ENCODE measurements at places on chromosomes 7 and 10.

DNA sequence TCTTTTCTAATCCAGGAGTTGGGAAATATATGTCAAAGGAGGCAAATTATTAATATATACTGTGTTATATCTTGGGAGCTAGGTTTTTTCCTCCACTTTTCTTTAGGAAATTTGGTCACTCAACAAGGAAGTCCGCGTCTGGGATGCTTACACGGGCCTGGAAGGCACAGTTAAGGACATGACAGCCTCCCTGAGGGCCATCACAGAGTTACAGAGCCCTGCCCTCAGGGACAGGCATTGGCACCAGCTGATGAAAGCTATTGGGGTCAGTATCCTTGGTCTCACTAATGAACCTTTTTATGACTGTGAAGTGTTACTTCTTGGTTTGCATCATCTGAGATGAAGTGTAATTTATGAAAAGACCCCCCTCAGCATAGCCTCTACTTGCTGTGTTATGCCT is 74.7 kb downstream of the DNAH11 start:
- no peak for DNase-seq

DNA sequence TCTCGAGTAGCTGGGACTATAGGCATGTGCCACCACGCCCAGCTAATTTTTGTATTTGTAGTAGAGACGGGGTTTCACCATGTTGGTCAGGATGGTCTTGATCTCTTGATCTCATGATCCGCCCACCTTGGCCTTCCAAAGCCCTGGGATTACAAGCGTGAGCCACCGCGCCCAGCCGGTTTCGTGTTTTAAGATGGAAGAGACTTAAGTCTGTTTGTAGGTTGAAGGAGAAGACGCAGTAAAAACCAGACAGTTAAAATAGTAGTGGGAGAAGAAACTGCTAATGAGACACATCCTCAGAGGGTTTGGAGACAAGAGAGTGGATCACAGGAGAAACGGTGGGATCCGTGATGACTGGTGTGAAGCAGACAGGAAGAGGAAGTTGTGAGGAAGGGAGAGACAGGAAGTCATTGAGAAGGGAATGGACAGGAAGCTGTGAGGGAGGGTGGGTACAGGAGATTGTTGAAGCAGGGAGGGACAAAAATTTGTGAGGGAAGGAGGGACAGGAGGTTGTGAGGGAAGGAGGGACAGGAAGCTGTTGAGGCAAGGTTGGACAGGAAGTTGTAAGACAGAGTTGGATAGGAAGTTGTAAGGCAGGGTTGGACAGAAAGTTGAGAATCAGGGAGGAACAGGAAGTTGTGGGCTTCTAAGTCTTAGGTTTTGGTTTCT is 115.5 kb downstream of the WDFY4 start:
- DNase-seq: no peak

GRCh38 chr10:21083861-21084260 is 186.8 kb upstream of the NEBL start:
- no peak for DNase-seq

DNA sequence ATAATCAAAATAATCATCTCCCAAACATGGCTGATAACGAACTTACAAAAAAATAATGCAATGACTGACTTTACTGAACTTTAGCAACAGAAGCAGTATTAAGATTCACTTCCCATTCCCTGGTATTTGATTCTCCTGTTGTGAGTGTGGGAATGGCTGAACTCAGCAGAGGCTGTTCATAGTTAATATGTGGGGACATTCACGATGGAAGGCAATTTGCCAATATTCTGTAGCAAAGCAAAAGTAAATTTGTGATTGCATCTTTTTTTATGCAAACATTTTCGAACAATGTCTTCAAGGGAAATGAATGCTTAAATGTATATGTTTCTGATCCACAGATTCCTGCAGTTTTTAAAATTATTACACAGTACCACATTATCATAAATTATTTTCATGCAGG is 431.7 kb upstream of the KLF6 start:
- DNase-seq: no peak

DNA sequence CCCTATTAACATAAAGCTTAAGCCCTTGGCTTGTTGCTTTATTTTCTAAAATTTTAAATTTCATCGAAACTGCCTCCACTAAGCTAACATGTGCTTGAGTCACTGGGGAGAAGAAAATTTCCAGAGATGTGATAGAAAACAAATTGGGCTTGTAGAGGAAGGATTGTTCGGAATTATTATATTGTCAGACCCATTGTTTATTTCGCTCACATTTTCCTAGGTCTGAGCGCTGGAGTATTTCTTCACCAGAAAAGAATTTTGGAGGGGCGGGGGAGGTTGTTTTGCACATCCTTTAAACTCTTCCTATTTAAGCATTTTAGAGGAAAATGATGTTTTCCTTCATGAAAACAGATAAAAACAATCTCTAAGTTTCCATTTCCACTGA is 29.1 kb downstream of the CELF2 start:
- DNase-seq: no peak

DNA sequence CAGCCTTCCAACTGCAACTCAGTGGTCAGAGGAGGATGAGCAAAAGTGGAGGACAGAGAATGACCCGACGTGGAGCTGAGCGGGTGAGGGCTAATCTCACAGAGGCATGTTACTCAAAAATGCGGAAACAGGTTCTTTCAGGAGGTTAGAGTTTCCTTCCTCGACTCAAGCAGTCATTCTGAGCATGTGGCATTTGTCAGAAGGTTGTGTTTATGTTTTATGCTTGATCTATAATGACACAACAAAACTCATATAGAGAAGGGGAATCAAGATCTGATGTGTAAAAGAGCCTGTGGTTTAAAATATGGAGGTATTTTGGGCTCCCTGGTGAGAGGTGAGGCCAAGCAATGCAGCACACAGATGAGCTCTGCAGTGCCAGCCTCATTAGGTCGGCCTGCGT is 311.4 kb downstream of the ADARB2 start:
- no peak for DNase-seq

DNA sequence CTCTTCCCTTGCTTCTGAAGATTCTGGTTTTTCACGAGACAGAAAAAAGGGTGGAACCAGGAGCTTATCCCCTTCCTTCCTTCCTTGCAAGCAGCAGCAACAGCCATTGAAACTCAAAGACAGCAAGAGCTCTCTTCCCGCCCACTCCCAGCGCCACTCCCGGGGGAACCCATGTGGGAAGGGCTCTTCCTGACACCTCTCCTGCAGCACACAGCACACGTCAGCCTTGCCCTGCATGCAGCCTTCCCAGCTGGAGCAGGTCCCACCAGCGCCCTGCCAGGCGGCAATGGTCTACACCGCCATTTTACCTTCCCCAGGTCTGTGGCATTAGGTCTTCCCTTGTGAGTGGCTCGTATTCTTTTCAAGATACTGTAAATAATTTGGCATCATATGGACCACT is 161.8 kb downstream of the MGMT start:
- no peak for DNase-seq

GRCh38 chr7:137687556-137688265 is 159.1 kb downstream of the DGKI start:
- DNase-seq: no peak

DNA sequence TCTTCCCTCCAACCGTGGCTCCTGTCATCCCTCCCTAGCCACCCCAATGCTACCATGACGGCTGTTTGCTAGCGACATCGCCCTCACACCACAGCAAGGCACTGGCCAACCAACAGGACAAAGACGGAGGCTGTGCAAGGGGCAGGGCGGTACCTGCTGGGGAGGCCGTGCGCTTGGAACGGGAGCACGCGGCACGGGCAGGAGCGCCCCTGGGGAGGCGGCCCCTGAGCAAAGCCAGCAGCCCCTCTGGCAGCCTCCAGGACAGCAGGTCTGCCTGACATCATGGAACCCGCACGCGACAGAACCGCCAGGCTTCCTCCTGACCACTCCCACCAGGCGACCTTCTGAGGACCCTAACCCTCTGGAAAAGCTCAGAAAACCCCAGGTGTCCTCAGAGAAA is 12.7 kb downstream of the MAD1L1 start:
- no peak for DNase-seq

GRCh38 chr7:41809940-41810576 is 107.2 kb upstream of the INHBA start:
- no peak for DNase-seq

DNA sequence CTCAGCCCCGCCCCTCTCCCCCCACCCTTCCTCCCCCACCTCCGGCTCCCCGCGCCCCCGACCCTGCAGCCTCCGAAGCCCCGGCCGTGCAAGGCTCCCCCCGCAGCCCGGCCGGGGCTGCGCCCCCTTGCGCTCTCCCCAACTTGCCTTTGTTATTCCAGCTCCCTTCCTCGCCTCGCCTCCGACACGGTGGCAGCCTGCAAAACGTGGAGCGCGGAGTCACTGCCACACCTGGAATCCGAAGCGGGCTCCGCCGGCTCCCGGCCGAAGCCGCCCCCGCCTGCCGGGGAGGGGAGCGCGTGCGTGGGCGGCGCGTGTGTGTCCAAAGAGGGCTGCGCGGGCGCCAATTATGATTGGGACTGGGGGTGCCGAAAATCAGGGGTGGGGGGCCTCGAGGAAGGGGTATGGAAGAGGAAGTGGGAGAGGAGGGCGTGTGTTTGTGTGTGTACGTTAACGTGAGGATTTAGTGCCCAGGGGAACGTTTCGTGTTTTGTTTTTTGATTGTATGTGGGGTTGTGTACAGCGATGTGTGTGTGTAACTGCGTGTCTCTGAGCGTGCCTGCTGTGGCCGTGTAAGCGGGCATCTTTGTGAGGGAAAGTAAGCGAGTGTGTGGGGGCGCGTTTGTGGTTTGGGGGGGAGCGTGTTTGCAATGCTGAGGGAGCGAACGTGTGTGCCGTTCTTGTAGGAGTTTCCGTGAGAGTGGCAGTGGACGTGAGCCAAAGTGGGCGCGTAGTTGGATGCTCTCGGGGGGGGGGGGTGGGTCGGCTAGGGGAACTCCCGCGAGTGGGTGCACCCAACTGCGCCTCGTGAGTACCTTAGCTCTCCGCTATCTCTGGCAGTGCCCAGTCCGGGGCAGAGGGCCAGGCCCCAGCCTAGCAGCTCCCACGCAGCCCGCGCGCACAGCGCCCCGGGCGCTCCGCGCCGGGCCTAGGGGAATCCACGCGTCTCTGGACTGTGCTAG is 1.2 kb upstream of the ZMIZ1 start:
- peak; percentile 48 for DNase-seq

GRCh38 chr7:137818036-137818435 is 28.7 kb downstream of the DGKI start:
- DNase-seq: no peak

- no peak for DNase-seq
Observed at GRCh38 chr7:144670218-144670617, 165.6 kb downstream of the TPK1 start.

- DNase-seq: no peak
Observed at GRCh38 chr10:128160297-128160711, 34.1 kb upstream of the MKI67 start.

DNA sequence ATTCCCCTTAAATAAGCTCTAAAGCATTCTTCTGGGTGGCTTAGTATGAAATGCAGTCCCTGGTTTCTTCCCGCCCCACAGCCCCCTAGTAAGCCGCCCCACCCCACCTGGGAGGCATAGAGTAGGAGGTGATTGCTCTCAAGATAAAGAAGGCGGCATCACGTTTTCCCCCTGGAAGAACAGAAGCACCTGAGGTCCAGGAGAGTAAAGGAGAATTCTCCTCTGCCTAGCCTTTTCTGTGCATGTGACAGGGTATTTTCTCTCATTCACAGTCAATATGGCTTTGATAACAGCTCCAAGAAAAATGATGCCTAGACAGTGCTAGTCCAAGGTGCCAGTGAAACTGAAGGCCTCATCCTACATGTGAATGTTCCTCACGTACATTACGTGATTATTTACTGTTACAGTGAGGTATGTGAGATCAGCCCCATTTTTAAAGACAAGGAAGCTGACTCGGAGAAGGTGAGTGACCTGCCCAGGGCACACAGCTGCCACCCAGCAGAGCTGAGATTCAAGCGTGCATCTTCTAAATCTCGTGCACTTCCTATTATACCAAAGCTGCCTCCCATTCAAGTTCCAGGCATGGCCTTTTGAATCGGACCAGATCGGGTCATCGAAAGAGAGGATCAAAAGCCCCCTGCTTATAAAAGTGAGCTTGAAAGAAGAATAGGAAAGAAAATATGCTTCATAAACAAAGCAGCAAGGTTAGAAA is 59.4 kb downstream of the FAM171A1 start:
- DNase-seq: no peak

DNA sequence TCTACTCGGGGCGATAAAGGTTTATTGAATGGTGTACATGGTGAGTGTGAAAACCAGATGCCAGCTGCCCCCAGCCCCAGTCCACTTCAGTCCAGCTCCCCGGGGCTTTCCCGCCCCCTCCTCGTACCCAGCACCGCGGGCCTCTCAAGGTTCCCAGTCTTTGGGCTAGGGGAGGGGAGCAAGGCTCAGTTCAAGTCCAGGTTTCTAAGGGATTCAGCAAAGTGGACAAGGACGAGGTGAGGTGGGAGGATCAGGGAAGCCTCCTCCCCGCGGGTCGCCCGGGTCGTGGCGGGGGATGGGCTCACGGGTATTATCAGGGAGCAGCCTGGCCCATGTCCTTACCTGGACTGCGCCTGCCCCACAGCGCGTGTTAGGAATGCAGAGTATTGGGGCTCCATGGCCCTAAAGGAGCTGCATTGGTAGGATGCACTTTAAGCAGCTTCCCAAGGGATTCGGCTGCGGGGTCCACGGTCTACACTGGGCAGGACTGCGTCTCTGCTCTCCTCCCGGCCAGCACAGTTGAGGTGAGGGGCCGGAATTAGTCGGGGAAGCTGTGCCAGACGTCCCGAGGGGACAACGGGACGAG is 541 bp upstream of the PFKFB3 start:
- DNase-seq: no peak

- no peak for DNase-seq
Observed at GRCh38 chr10:29420744-29421143, 131.9 kb downstream of the LYZL1 start.

GRCh38 chr7:79785556-79785955 is 332.1 kb upstream of the MAGI2 start:
- DNase-seq: no peak

DNA sequence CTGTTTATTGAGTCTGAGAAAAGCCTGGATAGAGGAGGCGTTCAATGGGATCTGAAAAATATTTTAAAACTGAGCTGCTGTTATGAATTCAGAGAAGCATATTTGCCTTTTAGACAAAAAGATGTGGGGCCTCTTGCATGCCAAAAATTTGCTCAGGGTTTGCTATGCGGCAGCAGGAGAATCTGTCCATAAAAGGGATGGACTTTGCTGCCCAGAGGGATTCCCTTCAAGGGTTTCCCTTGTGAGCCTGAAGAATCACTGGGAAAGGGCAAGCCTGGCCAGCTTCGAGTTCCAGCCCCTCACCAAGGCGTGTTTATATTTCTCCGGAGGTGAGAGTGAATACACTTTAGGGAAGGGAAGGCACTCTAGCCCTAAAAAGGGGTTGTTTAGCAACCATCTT is 55.5 kb upstream of the CALD1 start:
- DNase-seq: no peak

- DNase-seq: no peak
Observed at GRCh38 chr10:66629996-66630395, 295.8 kb upstream of the LRRTM3 start.

GRCh38 chr7:150974468-150975391 is 3.4 kb downstream of the KCNH2 start:
- peak; percentile 74 for DNase-seq

GRCh38 chr7:20831451-20831850 is 44.8 kb upstream of the SP8 start:
- DNase-seq: no peak

All from NCI-H2107 (cell line).